Retina (tissue), 1 donor: ENCODE measurements at places on chromosomes 3 and 15.
A peak's percentile ranks its signal among the peaks of the same experiment; 100 is the strongest.

DNA sequence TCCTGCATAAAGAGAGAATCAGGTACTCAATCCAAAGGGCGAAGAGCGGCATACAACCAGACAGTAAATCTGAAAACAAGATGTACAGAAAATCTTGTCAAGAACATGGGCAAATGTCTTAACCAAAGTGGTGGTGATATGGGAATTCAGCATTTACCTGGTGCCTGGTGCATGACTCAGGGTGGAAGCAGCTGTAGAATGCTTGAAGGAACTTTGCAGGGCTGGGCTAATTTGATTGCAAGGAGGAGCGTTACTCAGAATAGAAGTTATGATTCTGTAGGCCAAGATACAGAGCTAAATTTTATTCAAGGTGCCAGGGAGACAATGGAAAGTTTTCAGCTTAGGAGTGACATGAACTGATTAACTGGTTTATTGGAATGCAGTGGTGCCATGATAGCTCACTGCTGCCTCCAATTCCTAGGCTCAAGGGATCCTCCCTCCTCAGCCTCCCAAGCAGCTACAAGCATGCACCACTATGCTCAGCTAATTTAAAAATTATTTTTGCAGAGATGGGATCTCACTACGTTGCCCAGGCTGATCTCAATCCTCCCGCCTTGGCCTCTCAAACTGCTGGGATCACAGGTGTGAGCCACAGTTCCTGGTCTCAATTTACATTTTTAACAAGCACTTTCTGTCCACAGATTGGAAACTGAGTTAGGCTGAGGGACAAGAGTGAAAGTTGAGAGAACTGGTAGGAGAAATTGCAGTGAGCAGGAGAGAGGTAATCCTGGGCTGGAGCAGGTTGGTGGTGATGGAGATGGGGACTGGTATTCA, 91.5 kb upstream of the TBC1D5 start:
- DNase-seq = no peak

GRCh38 chr3:172447611-172448579, at the start of gene GHSR:
Gene GHSR (minus strand): TSS chr3:172448456. CDS start chr3:172448413, 43 bp downstream.
- DNase-seq = peak; percentile 60

GRCh38 chr15:92663250-92663951, 7.8 kb upstream of the FAM174B start:
- no peak for DNase-seq

DNA sequence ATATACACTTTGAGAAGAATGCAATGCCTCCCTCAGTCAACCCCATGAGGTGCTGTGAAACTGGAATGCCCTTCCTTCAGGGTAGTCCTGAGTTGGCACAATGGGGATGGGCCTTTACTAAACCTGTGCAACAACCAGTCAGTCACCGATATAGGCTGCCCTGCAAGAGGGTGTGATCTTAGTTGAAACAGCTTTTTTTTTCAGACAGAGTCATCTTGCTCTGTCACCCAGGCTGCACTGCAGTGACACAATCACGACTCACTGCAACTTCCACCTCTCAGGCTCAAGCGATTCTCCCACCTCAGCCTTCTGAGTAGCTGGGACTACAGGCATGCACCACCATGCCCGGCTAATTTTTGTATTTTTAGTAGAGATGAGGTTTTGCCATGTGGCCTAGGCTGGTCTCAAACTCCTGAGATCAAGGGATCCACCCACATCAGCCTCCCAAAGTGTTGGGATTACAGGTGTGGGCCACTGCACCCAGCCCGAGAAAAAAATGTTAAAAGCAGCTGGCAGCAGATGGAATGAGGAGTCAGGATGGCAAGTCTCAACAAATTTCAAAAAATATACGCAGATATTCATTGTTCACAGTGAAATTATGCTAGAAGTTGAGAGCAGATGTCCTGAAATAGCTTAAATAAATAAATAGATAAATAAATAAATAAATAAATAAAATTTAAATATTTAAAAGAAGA, 31.8 kb downstream of the MYO5A start:
- DNase-seq = no peak

- no peak for DNase-seq
These were observed 19.9 kb downstream of the CCDC14 start for GRCh38 chr3:123941121-123941520.

DNA sequence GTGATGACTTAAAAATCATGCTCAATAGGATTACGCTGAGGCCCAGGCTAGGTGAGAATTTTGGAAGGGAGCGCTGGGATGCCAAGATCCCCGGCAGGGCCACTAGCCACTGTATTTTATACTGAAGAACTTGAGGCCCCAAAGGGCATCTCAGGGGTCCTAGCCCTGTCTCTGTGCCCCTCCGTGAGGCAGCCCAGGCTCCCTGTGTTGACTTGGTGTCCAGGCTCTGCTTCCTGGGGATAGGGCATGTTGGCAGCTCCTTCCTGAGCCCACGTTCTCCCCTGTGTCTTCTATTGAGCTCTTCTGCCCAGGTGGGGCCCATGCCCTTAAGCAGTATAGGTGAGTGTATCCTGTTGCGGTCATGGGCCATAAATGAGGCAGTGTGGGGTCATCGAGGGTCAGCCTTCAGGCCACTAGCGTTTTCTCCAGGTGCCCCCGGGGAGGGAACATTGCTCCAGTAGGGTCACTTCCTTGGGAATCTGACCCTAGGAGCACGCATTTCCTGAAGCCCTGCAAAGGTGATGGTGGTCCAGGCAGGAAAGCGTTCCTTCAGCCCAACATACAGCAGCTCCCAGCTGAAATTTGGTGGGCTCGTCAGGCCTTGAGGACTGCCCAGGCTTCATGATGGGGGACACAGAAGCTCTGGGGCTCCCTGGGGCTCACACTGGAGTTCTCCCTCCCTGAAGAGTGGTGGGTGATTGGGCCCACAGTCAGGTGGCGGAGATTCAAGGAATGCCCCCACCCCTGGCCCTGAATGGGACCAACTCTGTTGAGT, 189.4 kb downstream of the UBE3A start:
- no peak for DNase-seq
